ENCODE measurements at places on chromosomes 7 and 10.

GRCh38 chr7:104267701-104268368 lies 60.0 kb upstream of the ORC5 start:
- no peak for DNase-seq

DNA sequence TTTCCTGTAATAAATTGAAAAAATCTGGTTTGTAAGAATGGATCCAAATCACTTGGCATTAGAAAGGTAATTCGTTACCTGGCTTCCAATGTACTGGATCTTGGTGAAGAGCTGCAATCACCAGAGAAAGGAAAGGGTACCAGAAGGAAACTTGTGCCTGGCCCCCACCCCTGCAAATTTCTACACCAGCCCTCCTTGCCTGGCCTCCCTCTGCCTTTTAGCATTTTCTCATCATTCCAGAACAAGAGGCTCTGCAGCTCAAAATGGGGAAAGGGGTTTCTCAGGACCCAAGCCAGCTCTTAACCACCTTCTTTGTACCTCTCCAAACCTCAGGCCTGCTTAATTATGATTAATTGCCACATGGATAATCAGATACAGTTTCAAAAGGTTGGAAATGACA lies 612.8 kb upstream of the MGMT start:
- DNase-seq = no peak

GRCh38 chr7:6393667-6394056 lies 54.1 kb downstream of the DAGLB start:
- DNase-seq = no peak

GRCh38 chr7:30910411-30911073 lies 1.1 kb upstream of the AQP1 start:
- DNase-seq = no peak

DNA sequence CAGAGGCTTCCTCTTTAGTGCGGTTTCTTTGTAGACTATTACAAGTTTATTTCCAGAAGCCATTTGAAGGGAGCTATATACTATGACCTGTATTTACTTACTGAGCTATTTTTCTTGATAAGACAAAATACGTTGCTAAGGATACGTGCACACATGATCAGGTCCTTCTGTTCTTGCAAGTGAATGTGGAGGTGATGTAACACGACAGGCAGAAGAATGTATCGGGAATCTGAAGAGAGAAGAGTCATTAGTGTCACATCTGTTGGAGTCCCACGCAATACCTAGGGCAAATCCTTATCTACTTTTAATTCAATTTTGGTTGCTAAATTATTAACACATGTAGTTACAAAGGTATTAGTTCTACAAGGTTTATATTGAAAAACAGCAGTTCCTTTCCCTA lies 284.6 kb upstream of the IMMP2L start:
- DNase-seq = no peak

DNA sequence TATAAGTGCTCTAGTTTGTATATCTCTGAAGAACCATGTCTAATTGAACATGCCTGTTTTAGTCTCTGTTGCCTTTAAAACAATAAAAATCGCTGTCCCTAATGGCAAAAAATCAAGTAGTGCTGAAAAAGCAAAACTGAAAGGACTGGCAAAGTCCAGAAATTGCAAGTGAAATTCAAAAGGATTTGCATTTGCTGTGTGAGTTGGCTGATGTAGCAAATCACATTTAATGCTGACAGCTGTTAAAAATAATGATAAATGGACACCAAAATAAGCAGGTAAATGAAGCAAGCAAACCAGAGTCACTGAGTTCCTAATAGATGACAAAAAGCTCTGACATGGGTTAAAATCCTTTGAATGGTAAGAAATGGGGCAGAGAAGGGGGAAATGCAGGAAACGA lies 874.1 kb downstream of the GRM8 start:
- DNase-seq = no peak

DNA sequence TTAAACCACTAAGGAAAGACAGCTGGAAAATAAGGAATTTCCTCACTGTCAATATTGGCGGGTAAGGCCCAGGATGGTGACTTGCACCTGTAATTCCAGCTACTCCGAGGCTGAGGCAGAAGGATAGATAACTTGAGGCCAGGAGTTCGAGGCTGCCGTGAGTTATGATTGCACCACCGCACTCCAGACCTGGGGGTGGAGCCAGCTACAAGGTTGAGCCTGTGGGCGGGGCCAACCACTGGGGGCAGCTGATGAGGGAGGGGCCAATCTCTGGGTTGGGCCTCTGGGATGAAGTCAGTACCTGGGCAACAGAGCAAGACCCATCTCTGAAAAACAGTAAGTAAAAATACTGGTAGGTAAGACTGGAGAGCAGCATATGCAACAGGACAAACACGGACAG lies 80.1 kb upstream of the ADO start:
- no peak for DNase-seq

- no peak for DNase-seq
These were observed 12.7 kb upstream of the FOXL3 start for GRCh38 chr7:277228-277627.

GRCh38 chr7:26166684-26167266 lies 14.8 kb downstream of the NFE2L3 start:
- no peak for DNase-seq

GRCh38 chr7:107580716-107581383 lies 804 bp downstream of the BCAP29 start:
- no peak for DNase-seq

DNA sequence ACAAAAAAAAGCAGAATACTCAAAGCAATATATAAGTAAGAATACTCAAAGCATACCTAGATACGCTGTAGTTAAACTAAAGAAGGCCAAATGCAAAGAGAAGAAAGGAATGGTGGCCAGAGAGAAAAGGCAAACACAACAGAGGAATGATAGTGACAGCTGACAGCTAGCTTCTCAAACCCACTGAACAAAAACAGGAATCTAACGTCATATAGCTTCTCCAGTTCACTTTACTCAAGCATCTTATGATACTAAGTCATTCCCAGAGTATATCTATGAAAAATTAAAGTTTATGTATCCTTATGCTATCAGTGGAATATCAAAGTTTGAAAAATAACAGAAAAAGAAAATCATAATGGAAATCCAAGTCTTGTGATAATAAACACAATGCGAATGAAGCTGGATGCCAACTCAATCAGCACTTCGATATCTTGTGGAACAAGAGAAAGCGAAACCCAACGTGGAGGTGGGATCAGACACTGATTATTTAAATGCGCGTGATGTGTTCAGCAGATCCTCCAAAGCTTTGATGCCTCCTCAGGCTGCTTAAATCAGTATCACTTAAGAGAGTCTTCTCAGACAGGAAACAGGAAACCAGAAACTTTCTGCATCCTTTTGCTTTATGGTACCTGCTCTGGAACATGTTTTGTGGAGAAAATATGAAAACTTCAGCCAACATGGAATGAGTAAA lies 102.8 kb downstream of the PIP4K2A start:
- no peak for DNase-seq

GRCh38 chr7:101818287-101819071 lies 1.1 kb downstream of the CUX1 start:
- no peak for DNase-seq

- no peak for DNase-seq
These were observed 72.2 kb upstream of the RHEB start for GRCh38 chr7:151591866-151592265.

GRCh38 chr7:134351424-134351823 lies 34.7 kb upstream of the SLC35B4 start:
- no peak for DNase-seq
